ENCODE measurements at places on chromosomes 16 and 17.
A peak's percentile ranks its signal among the peaks of the same experiment; 100 is the strongest.

- DNase-seq, result no peak
Observed at GRCh38 chr17:73520369-73520761, 123.9 kb downstream of the SDK2 start.

DNA sequence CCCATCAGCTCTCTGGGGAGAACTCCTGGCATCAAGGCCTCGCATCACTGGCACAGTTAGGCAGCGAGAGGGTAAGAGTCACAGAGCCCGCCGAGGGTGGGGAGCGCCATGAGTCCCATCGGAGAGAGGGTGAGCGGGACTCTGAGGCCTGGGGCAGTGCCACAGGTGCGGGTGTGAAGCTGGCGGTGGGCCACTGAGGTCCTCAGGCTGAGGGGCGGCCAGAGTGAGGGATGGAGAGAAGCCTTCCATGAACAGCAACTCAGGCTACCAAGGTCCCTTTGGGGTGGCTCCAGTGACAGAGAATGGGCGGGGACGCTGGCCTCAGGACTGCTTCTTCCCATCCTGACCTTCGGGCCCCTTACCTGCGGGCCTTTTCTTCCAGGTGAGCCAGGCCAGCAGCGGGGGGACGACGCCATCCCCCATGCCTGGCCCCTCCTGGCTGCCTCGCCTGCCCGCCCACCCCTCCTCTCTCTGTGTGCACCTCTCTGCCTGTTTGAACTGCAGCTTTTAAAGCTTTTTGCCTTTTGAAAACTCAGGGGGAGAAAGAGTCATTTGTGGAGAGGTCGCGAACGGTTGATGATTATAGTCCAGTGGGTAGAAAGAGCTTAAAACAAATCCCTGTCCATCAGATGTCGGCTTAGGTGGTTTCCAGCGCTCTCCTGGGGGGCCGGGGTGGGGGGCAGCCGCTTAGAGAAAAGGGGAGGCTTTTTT lies 149.3 kb upstream of the GSE1 start:
- no peak for DNase-seq

DNA sequence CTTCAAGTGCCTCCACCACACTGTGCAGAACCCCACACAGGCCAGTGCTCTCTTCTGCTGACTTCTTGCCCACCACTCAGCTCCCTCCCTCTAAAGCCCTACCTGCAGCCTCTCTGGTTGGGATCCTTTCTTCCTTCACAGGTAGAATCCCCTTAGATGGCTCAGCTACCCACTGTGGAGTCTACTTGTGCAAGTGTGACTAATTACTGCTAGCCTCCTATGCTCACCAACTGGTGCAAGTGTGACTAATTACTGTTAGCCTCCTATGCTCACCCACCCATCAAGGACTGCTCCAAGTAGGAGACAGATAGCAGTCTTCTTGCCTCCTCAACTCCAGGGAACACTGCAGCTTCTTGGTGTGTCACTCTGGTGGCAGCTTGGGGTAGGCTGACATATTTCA lies 43.6 kb downstream of the TEX14 start:
- DNase-seq, result no peak

- DNase-seq, result no peak
Observed at GRCh38 chr17:76009447-76009846, 8.8 kb downstream of the CDK3 start.

- DNase-seq, result peak; percentile 27
Observed at GRCh38 chr17:2592971-2593820, at the start of gene PAFAH1B1. PAFAH1B1 (plus strand) TSS chr17:2593654; CDS start chr17:2638289, 44,635 bp downstream.

All from right renal cortex interstitium (tissue), 3 donors.